ENCODE measurements at places on chromosomes 3 and 15.
A peak's percentile ranks its signal among the peaks of the same experiment; 100 is the strongest.

DNA sequence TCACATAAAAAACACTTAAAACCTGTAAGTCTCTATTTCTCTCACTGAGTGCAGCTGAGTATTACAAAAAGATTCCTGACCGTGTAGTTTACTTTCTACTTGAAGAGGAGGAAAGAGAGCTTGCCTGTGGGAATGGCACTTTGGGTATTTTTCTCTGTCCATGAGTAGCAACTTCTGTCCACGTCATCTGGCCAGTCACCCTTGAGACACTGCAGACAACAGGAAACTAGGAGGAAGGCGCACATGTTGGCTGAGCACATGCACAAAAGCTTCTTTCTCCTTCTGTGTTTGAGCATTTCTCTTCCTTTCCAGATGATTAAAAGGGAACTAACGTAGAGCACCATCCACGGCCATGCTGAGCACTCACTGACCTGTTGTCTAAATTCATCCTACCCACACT is 19.7 kb downstream of the STARD5 start:
- peak; percentile 13 for DNase-seq

- DNase-seq = peak; percentile 81
Observed at GRCh38 chr3:8622873-8623691, 21.5 kb downstream of the SSUH2 start.

DNA sequence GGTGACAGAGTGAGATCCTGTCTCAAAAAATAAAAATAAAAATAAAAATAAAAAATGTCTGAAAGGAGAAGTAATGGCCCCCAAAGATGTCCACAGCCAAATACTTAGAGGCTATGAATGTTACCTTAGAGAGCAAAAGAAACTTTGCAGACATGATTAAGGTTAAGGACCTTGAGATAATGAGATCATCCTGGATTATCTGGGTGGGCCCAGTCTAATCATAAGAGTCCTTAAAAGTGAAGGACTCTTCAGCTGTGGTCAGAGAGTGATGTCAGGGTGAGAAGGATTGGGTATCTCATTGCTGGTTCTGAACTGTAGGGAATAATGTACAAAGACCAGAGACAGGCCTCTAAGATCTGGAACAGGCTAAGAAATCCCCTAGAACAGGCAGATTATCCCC is 84.9 kb upstream of the POU1F1 start:
- DNase-seq = no peak

- no peak for DNase-seq
Observed at GRCh38 chr3:49712631-49713317, 6.7 kb downstream of the AMIGO3 start.
